ENCODE measurements at places on chromosomes 6 and 20.

DNA sequence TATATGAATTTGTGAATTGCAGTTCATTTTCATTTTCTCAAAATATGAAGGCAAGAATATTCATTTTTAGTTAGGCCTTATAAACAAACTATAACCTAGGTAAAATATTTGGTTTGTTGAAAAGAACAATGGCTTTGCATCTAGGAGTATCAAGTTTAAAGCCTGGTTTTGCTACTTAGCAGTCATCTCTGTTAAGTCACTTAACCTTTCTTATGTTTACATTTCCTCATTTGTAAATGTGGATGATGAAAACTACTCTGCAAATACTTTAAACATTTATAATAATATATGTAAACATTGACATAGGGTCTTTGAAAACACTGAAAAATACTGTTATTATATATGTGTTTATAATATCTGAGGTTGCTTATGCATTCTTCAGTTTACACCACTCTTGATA, 135.5 kb downstream of the CENPW start:
- no peak for DNase-seq

GRCh38 chr6:43722920-43723545, 35.4 kb upstream of the MRPS18A start:
- no peak for DNase-seq

DNA sequence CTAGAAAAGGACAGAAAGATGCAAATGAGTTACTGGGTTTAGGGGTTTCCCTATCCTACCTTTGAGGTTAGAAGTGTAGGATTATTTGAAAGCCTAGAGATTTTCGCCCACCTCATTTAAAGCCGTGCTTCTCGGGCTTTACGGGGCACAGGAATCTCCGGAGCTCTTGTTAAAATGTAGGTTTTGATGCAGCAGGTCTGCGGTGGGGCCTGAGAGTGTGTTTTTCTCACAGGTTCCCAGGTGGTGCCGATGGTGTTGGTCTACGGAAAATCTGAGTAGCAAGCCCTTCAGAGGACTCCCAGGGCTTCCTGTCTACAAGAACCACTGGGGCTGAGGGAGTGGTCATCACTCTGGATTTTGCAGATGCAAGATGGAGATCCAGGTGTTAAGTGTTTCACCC, 47.5 kb downstream of the TRAM2 start:
- DNase-seq: no peak

DNA sequence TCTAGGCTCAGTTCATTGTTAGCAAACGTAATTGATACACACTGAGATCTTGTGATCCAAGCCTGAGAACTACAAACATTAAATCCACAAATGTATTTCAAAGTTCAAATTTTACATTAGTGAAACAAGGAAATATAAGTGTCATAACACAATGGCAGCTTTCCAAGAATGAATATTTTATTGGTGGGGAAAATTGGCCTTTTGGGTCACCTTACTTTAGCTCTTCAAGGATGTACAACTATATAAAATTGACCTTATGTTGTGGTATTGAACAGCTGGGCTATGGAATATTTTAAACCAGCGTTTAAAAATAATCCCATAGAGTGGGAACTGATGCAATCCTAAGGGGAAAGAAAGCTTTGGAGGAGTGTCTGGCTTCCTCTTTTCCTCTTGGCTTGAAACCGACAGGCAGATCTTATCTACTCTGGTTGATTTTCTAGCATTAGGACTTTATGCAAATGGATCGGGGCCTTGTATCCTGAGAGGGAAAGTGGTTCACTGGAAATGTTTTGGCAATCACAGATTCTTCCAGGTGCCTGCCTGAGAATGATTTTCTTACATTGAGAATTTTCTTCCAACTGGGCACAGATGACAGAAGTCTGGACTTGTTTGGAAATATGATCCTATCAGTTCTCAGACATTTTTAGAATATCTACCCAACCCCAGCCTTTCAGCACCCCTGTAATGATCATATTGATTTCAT, 184.8 kb upstream of the ECI2 start:
- DNase-seq: no peak

GRCh38 chr20:54113566-54113965, 43.2 kb upstream of the BCAS1 start:
- no peak for DNase-seq

GRCh38 chr20:39762716-39763115, 800.6 kb downstream of the DHX35 start:
- no peak for DNase-seq

GRCh38 chr20:24773751-24774201, 175.3 kb upstream of the CST7 start:
- DNase-seq: no peak

DNA sequence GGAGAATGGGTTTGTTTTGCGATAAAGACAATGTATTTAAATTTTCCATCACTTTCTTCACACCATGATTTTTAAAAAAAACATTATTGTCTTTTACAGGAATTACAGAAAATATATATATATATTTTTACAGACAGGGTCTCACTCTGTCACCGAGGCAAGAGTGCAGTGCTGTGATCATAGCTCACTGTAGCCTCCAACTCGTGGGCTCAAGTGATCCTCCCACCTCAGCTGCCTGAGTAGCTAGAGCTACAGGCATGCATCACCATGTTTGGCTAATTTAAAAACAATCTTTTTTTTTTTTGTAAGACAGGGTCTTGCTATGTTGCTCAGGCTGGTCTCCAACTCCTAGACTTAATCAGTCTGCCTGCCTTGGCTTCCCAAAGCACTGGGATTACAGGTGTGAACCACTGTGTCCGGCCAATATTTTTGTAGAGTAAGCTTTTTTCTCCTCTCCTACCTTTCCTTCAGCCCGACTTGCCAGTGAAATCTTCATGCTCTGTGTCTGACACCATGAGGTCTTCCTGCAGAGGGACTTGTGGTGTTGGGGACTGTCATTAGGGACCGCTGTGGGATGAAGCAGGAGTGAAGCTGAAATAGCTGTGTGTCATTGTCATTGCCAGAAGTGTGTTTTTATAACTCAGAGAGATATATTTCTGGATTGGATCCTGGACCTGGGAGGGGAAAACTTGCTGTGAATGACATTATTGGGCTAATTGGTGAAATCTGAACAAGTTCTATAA, 13.2 kb downstream of the DSP start:
- no peak for DNase-seq

All from stimulated activated CD4-positive, alpha-beta T cell treated with anti-CD3 and anti-CD28 coated beads, Interleukin-2, amount 100 ng/mL, for 48 hours (primary cell).